ENCODE measurements at places on chromosomes 16 and 17. TPM values are rescaled to one million over a fixed set of nuclear protein-coding genes. Genes with fewer than 3 reads are reported as not detected.
A peak's percentile ranks its signal among the peaks of the same experiment; 100 is the strongest.

The POLR2A gene
- polyA plus RNA-seq: 56.5 TPM

The LITAFD gene
- not detected for polyA plus RNA-seq

The TOM1L1 gene
- polyA plus RNA-seq: not detected

The TNFRSF17 gene
- polyA plus RNA-seq: 10.8 TPM

The CTRL gene
- polyA plus RNA-seq: 17.8 TPM

The SLC52A1 gene
- polyA plus RNA-seq: not detected

The STAT5A gene
- 48.8 TPM for polyA plus RNA-seq

The NTN1 gene
- 0.10 TPM for polyA plus RNA-seq

- DNase-seq: no peak
These were observed 243.5 kb downstream of the STX8 start for GRCh38 chr17:9332132-9332494.

DNA sequence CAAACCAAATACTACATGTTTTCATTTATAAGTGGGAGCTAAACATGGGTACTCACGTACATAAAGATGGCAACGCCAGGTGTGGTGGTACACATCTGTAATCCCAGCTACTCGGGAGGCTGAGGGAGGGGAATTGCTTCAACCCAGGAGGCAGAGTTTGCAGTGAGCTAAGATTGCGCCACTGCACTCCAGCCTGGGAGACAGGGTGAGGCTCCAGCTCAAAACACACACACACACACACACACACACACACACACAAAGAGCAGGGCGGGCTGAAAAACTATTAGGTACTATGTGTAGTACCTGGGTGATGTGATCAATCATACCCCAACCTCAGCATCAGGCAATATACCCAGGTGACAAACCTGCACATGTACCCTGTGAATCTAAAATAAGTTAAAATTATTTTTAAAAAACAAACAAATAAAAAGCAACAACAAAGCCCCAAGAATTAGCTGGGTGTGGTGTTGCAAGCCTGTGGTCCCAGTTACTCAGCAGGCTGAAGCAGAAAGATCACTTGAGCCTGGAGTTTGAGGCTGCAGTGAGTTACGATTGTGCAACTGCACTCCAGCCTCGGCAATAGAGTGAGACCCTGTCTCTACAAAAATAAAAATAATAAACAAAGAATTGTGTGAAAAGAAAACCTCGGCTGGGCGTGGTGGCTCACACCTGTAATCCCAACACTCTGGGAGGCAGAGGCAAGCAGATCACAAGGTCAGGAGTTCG lies 11.9 kb upstream of the FAAP100 start:
- no peak for DNase-seq

GRCh38 chr16:11310997-11311561 lies 29.9 kb upstream of the PRM1 start:
- peak; percentile 88 for DNase-seq

DNA sequence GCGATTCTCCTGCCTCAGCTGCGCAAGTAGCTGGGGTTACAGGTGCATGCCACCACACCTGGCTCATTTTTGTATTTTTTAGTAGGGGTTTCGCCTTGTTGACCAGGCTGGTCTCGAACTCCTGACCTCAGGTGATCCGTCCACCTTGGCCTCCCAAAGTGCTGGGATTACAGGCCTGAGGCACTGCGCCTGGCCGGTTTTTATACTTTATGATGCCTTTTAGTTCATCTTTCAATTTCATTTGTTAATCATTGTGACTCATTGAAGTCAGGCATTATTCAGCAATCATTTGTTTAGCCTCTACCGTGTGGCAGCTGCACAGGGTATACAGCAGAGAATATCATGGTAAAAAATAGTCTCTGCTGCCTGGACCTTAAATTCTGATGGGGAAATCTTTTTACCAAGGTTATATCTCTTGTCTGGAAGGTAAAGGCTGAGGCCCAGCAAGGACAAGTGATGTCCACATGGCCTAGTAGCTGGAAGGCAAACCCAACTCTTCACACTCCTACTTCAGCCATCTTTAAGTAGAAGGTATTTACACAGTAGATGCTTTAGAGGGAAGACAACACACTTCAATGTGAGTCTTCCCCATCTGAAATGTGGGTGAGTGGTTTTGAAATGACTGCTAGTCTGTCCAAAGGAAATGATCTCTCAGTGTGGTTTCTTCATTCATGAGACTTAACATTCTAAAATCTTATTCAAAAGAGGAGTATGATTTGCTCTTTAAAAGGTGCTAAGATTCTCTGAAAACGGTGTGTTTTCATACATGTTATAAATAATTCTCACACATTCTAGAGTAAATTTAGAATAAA lies 2.4 kb downstream of the PRPSAP2 start:
- no peak for DNase-seq

DNA sequence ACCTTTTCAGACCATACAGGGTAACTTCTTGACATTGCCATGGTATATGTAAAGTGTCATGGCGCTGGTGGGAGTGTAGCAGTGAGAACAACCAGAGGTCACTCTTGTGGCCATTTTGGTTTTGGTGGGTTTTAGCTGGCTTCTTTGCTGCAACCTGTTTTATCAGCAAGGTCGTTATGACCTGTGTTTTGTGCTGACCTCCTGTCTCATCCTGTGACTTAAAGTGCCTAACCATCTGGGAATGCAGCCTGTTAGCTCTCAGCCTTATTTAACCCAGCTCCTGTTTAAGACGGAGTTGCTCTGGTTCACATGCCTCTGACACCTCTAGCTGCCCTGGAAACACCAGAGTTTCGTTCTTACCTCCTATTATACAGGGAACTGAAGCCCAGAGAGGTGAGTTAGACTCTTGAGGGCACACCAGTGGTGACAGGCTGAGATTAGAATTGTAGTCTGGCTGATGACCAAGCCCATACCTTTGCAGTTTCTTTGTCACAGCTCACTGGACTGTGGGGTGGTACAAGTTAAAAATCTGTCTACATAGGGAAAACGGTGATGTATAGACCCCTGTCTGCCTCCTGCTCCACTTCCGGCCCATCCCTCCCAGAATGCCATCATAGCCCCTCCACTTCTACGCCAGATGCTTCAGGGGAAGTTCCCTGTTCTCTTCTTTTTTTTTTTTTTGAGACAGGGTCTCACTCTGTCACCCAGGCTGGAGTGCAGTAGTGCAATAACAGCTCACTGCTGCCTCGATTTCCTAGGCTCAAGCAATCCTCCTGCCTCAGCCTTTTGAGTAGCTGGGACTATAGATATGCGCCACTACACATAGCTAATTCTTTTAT lies 21.0 kb downstream of the KSR1 start:
- peak; percentile 32 for DNase-seq

- DNase-seq: no peak
These were observed 10.9 kb downstream of the ARHGEF15 start for GRCh38 chr17:8320990-8321389.

DNA sequence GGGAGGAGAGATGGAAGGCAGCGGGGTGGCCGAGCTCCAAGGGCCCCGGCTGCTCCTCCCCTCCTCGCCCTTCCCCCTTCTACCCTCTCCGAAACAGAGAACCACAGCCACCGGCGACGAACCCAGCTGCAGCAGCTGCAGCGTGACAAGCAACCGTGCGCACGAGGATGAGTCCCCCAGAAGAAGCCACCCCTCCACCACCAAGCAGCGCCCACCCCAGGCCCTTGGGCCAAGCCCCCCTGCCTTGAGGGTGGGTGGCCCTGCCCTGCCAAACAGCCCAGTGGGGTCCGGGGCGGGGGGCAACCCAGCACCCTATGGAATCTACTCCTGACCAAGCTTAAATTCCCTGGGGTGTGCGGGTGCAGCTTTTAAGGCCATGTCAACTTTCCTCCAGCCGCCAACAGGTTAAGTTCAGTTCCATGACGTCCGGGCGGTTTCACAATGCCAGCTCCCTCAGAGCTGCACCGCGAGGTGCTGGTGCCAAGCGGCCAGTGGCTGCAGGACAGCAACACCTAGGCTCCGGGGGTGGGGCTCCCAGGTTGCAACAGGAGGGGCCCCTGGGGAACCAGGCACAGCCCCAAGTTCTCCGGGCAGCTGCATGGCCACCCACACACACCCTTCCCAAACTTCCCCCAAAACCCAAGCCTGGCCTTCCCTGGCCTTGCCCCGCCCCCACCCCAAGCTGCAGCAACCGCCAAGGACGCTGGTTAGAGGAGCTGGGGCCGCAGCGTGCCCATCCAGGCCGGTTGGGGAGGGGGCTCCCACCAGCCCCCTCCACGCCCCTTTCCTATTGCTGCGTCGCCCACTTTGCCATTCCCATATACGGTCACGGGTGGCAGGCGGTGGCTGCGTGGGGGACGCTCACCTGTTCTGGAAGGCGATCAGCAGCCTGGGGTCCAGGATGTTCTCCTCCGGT lies 2.0 kb downstream of the CBX4 start:
- peak; percentile 80 for DNase-seq

DNA sequence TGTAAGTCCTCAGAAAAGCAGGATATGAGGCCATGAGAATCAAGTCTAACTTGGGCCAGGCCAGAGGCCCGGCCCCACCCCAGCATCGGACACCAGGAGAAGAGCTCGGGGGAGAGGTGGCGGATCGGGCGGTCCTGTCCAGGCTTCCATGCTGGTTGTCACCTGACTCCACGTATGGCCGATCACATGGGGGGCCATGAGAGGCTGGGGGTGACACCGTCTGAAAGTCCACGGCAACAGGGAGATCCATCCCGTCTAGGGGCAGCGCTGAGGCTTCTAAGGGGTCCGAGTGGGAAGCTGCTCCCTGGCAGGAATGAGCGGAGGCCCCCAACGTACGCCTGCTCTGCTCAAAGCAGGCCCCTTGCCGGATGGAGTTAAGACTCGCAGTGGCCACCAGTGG lies 25.8 kb downstream of the ENGASE start:
- no peak for DNase-seq

GRCh38 chr16:85353839-85354685 lies 241.8 kb upstream of the CIBAR2 start:
- DNase-seq: no peak

DNA sequence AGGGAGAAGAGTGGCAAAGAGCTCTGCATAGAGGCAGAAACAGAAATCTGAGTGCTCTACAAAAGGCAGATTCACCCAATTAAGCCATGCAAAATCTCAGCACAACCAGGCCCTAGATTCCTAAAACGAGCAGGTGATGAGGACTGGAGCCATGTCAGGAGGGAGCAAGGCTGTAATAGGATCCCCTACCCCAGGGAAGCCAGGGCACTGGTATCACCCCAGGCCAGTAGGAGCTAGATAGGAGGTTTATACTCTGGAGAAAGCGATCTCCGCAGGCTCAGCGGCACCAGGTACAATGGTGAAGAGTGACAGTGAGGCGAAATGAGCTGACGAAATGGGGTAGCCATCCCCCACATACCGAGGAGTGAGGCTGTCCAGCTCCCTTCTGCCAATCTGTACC lies 171.5 kb downstream of the PARN start:
- DNase-seq: no peak

DNA sequence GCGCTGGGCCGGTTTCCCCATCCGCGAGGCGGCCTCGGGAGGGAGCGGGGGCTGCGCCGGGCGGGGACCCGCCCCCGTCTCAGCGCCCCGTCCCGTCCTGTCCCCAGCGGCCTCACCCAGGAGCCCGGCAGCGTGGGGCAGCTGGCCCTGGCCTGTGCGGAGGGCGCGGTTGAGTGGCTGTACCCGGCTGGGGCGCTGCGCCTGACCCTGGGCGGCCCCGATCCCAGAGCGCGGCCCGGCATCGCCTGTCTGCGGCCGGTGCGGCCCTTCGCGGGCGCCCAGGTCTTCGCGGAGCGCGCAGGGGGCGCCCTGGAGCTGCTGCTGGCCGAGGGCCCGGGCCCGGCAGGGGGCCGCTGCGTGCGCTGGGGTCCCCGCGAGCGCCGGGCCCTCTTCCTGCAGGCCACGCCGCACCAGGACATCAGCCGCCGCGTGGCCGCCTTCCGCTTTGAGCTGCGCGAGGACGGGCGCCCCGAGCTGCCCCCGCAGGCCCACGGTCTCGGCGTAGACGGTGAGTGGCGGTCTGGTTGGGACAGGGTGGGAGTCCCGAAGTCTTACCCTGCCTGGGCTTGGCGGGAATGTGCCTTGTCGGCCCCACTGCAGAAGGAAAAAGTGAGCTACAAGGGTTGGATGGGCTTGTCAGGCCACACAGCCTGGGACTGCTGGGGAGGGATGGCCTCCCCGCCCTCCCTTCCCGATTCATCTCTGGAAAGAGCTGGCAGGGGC lies 720 bp downstream of the METRN start:
- DNase-seq: peak; percentile 56

GRCh38 chr16:55832773-55833691 lies at the start of gene CES1:
TSS of gene CES1 (minus strand) at chr16:55833096. CDS start at chr16:55833055, 41 bp downstream.
- no peak for DNase-seq

- no peak for DNase-seq
These were observed 159.5 kb downstream of the SHISA9 start for GRCh38 chr16:13060932-13061331.

DNA sequence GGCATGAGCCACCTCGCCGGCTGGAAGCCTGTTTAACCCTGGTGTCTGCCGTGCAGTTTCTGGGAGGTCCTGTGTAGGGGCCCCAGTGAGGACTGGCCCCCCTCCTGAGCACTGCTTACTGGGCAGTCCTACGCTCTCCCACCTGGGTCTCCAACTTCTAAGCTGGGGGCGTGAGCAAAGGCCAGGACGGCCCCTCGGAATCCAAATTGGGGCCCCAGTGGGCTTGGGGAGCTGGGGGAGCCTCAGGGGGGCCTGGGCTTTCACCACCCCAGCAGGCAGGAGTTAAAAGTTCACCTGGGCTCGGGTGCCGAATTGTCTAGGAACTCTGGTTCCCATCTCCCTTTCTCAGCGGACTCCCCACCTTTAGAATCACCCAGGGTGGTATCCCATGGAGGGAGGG lies 7.2 kb upstream of the SLC38A10 start:
- no peak for DNase-seq

- DNase-seq: no peak
These were observed 208.0 kb upstream of the TNRC6C start for GRCh38 chr17:77750427-77751043.

DNA sequence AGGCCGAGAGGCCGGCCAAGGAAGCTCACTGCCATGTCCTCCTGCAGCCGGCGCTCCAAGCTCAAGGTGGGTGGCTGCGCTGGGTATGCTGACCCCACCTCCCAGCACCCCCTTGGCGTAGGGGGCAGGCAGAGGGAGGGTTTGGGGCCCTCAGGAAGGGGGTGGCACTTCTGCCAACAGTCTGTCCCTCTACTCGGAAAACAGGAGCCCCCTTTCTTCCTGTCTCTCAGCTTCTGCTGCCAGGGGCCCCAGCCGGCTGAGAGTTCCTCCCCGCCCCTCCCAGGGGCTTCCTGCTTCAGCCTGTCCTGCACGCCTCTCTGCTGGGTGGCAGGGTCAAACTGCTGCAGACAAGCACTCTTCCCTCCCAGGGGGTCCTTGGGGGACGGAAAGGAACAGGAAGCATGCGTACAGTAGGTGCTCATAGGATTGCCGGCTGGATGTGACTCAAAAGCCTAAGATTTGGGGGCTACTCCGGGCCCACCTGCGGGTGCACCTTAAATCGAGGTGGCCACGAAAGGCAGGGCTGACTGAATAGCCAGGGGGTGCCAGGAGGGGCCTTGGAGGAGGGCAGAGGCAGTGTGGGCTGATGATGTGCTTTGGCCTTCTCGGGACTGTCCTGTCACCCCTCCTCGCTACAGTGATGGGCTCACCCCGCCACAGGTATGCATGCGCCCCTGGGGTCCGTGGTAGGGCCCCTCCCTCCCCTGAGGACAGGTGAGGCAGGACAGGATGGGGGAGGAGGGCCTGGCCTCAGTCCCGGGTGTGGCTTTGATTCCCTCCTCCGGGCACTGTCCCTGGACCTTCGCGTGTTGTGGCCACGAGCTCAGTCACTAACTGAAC lies 4.0 kb downstream of the CBX2 start:
- DNase-seq: no peak

Measured in B cell (primary cell).